ENCODE measurements at places on chromosomes 16 and 17.

- no peak for DNase-seq
These were observed 46.1 kb downstream of the ABCA8 start for GRCh38 chr17:68909066-68909465.

GRCh38 chr16:53839150-53839549 is 135.2 kb downstream of the FTO start:
- no peak for DNase-seq

GRCh38 chr17:30433514-30433913 is 43.7 kb upstream of the GOSR1 start:
- DNase-seq, result no peak

- DNase-seq, result no peak
These were observed 5.9 kb upstream of the UTP6 start for GRCh38 chr17:31907342-31907962.

- DNase-seq, result no peak
These were observed 15.9 kb downstream of the TBX2 start for GRCh38 chr17:61415374-61416210.

DNA sequence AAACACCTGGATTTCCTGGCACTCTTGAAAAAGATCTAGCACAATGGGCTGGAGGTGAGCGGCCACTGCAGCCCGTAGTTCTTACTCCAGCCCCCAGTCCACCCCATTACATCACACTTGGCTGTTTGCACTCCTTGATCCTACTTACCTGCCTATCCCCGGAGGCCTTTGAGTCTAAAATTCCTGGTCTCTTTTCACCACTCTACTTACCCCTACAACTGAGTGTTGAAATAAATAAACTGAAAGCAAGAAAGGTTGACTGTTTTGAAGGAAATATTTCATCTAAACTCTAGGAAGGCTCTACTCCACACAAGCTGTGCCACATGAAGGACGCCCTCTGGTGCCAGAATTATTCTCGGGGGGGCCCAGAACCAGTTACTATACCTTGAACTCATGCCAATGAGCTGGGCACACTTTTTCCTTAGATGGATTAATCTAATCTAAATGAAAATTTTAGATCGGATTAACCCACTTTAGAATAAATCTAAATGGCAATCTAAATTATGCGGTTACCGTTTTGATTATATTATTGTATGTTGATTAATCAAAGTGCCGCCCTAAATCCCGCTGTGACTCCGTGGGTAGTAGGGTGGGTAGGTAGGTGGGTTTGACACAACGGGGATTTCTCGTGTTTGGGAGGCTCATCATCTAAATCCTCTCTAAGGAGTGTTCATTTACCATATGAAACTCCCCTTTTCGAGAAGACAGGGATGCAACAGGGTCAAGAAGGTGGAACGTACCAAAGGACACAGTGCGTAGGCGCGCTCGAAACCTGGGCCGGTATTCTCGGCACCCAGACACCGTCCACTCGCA is 651 bp upstream of the EIF1 start:
- peak; percentile 79 for DNase-seq

GRCh38 chr17:33935822-33936221 is 319.3 kb upstream of the CCL2 start:
- no peak for DNase-seq

- DNase-seq, result no peak
These were observed 12.4 kb downstream of the TMEM94 start for GRCh38 chr17:75468779-75469373.

DNA sequence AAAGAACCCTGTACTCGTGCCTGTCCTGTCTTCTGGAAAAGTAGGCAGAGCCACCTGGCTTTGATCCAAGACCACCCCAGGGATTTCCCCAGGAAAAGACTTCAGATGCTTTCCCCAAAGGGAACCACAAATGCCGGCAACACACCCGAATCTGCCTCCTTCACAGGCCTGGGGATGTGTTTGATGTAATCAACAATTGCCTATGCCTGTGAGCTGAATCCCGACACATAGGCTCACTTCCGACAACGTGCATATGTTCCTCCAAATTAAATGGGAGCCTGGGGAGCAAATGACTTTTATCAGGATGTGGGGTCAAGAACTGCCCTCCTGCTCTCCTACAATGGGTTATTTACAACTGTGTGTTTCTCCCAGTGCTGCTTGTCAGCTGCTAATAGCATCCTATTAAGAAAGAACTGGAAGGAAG is 535.2 kb upstream of the CDH11 start:
- no peak for DNase-seq

DNA sequence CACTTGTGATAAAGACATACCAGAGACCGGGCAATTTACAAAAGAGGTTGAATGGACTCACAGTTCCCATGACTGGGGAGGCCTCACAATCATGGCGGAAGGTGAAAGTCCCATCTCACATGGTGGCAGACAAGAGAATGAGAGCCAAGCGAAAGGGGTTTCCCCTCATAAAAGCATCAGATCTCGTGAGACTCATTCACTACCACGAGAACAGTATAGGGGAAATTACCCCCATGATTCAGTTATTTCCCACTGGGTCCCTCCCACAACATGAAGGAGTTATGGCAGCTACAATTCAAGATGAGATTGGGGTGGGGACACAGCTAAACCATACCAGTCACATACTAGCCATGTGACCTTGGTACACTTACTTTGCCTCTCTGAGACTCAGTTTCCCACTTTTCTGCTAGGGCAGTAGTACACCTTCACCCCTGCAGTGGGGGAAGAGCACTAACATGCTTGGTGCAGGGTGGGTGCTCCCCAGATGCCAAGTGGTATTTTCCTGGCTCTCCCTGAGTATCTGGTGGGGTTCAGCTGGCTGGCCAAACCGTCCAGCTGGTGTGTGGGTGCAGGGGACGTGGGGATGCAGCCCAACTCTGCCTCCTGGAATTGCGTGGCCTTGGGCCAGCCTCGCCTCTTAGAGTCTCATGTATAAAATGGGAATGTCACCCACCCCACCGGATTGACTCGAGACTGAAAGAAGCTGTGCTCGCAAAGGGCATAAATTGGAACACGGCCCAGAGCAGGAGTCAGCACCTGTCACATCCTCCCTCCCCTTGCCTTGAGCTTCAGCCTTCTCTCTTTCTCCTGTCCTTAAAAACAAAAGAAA is 364.1 kb downstream of the CPPED1 start:
- DNase-seq, result no peak

DNA sequence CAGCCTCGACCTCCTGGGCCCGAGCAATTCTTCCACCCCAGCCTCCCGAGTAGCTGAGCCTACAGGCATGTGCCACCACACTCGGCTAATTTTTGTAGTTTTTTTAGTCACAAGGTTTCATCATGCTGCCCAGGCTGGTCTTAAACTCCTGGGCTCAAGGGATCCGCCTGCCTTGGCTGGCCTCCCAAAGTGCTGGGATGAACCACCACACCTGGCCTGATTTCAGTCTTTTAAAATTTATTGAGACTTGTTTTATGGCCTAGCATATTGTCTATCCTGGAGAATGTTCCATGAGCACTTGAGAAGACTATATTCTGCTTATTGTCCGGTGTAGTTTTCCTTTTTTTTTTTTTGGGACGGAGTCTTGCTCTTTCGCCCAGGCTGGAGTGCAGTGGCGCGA is 18.5 kb downstream of the DNAI2 start:
- DNase-seq, result no peak

- DNase-seq, result no peak
These were observed 55.0 kb upstream of the ATP2A3 start for GRCh38 chr17:4019275-4019674.

DNA sequence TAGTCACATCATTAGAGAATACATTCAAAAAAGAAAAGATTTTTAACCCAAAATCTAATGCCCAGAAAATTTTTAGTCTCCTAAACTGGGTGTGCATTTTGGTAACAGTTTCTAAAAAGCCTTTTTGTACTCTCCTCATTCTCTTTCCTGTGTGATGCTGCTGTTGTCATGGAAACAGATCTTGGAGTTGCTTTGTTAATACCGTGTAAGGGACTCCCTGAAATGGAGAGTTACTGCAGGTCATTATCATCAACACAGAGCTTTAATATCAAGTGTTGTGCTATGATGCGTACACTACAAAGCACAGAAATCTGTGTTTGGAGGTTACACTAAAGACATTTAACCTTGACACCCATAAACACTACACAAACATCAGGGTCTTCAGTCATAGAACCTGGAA is 216.3 kb downstream of the PRKCA start:
- peak; percentile 19 for DNase-seq

DNA sequence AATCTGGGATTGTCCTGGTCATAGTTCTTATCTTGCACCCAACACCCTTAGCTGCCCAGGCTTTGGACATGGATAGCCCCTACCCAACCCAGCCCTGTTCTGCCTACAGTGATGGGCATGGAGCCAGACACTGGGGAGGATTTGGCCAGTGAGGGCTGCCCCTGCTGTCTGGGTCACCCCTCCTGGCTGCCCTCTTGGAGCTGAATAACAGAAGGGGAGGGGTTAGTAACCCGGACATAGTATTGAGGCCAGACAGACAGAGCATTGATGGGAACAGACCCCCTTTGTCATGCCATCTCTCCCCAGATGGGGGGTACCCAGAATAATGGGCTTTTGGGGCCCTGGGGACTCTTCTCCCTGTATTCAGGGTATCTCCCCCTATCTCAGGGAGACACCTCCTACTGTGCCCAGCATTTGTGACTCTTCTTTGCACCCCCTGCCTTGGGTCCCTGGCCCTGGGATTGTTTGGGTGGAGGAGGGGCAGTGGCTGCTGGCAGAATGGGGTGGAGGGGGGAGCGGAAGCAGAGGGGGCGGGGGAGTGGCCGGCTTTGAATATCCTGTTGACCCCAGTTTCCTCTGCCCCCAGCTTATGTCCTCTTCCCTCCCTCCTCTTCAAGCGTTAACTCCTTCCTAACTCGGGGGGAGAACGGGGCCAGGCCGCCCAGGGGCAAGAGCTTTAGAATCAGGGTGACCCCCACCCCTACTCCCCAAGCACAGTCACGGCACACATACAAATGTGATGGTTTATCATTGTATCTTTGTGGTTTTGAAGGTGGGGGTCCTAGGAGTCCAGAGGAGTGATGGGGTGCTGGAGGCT is 17.0 kb downstream of the GJD3 start:
- DNase-seq, result no peak

GRCh38 chr16:81600275-81600674 is 155.7 kb downstream of the CMIP start:
- DNase-seq, result no peak

DNA sequence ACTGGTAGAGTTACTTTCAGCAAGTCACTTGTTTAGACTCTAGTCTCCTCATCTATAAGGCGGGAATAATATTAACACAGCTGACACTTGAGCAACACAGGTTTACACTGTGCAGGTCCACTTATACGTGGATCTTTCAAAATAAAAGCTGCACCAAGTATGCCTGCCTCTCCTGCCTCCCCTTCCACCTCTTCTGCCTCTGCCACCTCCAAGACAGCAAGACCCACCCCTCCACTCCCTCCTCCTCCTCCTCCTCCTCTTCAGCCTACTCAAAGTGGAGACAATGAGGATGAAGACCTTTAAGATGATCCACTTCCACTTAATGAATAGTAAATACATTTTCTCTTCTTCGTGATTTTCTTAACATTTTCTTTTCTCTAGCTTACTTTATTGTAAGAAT is 285.6 kb downstream of the FTO start:
- no peak for DNase-seq

DNA sequence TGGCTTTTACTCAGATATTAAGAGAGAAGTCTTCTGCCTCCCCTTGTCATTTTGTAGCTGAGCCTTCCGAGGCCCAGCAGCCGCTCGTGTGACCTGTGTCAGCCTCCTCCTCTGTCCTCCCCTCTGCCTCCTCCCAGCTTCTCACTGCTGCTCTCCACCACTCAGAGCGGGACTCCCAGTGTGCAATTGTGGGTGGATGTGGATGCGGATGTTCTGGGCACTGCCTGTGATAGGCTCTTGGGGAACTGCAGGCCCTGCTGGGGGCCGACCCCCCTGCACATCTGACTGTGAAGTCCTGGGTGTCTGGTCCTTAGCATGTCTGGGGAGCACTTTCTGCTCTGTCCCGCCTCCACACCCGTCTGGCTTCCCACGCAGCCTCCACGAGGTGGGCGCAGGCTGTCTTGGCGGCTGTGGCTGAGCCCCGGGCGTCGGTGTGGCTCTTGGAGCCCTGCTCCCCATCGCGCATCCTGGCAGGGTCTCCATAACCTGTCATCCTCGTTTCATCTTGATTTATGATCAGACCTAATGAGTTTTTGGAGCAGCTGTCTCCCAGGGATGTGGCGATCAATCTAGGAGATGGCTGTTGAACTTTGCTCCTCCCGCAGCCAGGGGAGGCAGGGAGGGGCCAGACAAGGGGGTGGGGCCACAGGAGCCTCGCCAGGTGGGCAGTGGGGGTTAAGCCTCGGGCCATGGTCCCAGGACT is 28.1 kb downstream of the GRIN2C start:
- DNase-seq, result no peak

- DNase-seq, result no peak
These were observed 19.5 kb downstream of the PCTP start for GRCh38 chr17:55770196-55770870.

DNA sequence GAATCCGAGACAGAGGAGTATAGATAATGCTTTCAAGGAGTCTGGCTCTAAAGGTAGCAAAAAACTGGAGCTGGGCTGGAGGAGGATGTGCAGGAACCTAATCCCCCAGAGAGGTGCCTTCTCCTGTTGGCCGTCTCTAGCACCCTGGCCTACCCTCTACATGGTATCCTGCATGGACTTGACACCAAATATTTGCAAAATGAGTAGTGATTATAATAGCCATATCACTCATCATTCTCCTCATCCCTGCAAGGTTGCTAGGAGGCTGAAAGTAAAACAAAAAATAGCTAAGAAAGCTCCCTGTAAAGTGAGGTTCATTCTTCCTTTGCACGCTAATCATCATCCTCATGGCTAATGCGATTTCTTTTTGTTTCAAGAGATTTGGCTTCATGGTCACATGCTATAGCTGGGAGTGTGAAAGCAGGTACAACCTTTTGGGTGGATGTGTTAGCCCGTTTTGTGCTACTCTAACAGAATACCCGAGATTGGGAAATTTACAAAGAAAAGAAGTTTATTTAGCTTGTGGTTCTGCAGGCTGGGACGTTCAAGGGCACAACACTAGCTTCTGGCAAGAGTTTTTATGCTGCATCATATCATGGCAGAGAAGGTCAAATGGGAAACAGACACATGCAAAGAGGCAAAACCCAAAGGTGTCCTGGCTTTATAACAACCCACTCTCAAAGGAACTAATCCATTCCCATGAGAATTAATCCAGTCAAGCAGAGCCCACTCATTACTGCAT is 27.1 kb upstream of the CIITA start:
- no peak for DNase-seq

Data from CD4-positive, alpha-beta T cell treated with Interleukin-2 at 100 ng/mL for 4 hours (primary cell).